H1 (cell line): ENCODE measurements at places on chromosomes 4 and X. TPM values are rescaled to one million over a fixed set of nuclear protein-coding genes. Genes with fewer than 3 reads are reported as not detected.
A peak's percentile ranks its signal among the peaks of the same experiment; 100 is the strongest.

Gene CT45A9
- not detected in 2 replicates for total RNA-seq

Gene COL25A1
- 4.5 and 8.3 TPM in 2 replicates for total RNA-seq

Gene BLOC1S4
- 19.1 and 20.5 TPM in 2 replicates for total RNA-seq

Gene IL1RAPL1
- total RNA-seq = 0.29 and 0.35 TPM in 2 replicates

Gene XAGE1A
- not detected in 2 replicates for total RNA-seq

Gene PNMA6A
- total RNA-seq = 5.7 and 6.0 TPM in 2 replicates

DNA sequence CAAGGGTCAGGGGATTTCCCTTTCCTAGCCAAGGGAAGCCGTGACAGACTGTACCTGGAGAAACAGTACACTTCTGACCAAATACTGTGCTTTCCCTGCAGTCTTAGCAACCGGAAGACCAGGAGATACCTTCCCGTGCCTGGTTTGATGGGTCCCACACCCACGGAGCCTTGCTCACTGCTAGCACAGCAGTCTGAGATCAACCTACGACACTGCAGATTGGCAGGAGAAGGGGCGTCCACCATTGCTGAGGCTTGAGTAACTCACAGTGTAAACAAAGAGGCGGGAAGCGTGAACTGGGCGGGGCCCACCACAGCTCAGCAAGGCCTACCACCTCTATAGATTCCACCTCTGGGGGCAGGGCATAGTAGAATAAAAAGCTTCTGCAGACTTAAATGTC, 48.7 kb upstream of the SRD5A3 start:
- DNase-seq = no peak

DNA sequence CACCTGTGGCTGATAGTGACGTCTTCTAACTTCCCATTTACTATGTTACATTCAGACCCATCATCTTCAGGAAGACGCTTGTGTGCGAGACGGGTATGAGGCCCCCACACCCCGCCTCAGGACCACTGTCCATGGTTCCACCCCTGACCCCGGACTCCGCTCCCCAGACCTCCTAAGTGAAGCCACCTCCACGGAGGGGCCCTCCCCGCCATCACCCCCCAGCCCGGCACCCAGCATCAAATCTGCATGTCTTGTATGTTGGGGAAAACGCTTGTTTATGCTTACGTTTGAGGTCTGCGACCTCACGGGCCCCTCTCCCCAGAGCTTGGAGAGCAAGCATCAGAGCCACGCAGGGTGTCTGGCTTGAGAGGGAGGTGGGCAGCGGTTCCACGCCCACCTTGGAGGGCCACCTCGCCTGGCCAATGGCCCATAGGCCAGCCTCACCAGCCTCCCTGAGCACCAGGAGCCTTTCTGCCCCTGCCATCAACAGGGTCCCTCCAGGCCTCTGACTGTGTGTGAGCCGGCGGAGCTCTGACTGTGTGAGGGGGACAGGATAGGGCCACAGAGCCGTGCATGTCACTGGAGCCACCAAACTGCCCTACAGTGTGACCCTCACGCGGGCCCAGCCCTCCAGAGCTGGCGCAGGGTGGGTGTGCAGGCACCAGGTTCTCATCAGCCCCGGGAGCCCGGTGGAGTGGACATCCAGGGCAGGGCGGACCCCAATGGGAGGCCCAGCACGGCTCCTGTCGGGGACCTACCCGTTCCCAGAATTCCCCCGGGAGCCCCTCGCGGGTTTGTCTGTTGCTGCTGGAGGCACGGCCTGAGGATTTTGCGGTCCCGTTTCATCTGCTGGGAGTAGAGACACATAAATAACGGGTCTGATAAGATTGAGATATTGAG, 88.4 kb upstream of the NKX1-1 start:
- DNase-seq = no peak

DNA sequence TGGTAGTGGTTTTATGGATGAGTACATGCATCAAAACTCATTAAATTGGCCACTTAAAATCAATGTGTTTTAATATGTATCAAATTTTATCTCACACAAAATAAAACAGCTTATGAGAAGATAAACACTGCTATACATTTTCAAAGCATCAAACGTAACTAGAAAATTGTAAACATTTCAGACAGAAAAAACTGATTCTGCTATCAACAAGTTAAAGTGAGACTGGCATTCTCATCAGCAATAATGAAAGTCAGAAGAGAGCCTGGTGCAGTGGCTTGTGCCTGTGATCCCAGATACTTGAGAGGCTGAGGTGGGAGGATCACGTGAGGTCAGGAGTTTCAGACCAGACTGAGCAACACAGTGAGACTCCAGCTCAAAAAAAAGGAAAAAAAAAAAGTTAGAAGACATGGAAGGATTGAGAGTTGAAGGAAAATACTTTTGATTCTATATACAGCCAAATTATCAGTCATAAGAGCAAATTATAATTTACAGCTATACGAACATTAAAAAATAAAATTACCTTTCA, 2.9 kb downstream of the TBCK start:
- DNase-seq = no peak

DNA sequence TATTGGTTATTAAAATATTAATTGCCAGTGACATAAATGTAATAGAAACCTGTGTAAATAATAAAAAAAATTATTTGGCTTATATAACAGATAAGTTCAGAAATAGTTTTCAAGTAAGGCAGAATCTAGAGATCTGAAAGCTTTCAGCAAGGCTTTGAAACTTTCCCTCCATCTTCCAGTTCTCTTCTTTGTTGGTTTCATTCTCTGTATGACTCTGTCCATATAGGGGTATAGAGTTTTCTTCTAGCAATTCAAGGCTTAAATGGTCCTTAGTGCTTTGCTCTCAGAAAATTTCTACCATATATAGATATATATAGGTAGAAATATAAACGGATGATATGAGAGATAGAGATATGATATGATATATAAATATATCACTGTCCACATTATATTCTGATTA, 160.5 kb upstream of the GABRA2 start:
- DNase-seq = no peak

- peak; percentile 58 for DNase-seq
Measured at GRCh38 chrX:53190363-53190960, 34.5 kb downstream of the KDM5C start.

DNA sequence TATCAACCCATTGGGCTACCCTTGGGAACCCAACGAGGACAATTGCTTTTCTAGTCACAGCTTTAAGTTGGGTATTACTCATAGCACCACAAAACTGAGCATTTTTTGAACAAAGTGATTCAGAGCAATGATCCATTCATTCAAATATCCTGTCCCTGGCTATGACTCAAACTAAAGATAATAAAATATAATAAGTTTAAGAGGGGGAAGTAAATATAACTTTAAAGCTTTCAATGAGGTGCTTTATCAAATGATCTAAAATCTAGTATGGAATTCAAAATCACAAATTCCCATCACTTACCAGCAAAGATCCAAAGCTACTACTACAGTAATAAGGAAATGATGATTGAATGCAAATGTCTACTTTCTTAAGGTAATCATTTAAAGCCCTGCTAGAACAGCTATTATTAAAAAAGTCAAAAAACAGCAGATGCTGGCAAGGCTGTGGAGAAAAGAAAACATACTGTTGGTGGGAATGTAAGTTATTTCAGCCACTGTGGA, 39.8 kb upstream of the S100G start:
- DNase-seq = no peak

DNA sequence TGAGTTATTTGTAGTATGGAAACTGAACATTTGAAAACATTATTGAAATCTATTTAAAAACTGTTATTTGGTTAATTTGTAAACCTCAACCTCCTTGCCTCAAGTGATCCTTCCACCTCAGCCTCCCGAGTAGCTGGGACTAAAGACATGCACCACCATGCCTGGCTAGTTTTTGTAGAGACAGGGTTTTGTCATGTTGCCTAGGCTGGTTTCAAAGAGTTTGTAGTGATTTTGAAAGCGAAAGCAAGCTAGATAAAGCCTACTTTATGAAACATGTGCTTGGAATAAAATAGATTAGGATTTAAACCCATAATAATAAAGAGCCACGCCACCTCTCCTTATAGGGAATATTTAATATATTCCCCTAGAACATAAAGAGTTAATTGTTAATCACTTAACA, 23.5 kb downstream of the ARSJ start:
- DNase-seq = no peak

- no peak for DNase-seq
Measured at GRCh38 chr4:48307528-48307927, 33.8 kb upstream of the SLAIN2 start.

DNA sequence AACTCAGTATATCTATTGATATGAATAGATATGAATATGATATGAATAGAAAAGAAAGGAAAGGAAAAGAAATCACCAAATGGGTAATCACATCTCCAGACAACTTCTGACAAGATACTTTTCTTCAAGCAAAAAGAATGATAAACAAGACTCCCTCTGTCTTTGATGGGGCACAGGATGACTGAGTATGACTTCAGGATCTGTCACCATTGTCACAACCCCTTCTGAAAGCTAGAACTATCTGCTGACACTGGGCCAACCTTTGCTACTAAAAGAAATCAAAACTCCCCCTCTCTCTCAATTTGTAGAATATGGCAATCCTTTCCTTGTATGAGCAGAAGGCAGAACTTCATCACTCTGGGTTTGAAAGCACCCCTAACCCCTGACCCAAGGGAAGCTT, 267.2 kb upstream of the RASGEF1B start:
- DNase-seq = no peak

DNA sequence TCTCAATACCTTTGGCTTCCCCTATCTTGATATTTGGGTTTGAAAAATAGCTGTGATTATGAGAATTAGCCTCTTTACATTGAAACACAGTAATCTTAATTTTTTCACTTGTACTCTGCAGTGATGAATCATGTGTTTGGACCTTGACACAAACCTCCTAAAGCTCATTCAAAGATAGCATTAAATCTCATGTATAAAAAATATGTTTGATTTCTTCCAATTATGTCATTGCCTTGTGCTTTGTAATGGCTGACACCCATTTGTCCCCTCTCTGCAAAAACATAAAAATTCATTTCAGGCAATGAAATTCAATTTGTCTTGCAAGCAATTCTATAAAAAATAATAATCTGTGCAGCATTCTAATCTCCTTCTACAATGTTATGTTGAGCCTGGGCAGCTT, 422.4 kb upstream of the BOD1L1 start:
- DNase-seq = no peak

- no peak for DNase-seq
Measured at GRCh38 chr4:141884070-141884469, 247.7 kb downstream of the IL15 start.

GRCh38 chr4:154503598-154503997, 12.0 kb upstream of the DCHS2 start:
- DNase-seq = no peak

DNA sequence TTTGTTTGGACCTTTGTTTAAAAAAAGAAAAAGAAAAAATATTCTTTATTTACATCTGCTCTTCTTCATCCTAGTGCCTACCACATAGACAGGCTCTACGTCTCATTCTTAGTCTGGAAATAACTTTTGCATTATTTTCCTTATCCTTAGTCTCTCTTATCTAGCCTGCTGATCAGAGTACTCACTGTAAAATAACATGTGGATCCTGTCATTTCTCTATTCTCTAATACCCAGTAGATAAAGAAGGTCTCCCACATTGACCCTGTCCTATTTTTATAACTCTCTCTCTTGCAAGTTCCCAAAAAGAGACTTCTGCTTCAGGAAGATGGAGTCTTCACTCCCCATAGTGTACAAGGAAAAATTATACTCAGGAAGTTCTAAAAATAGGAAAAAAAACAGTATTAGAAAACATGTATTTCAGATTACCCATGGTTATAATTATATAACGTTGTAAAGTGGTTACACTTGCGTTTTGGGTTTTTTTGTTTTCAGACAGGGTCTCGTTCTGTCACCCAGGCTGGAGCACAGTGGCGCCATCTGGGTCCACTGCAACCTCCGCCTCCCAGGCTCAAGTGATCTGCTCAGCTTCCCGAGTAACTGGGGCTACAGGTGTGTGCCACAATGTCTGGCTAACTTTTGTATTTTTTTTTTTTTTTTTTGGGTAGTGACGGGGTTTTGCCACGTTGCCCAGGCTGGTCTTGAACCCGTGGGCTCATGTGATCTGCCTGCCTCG, 23.8 kb downstream of the ZFX start:
- no peak for DNase-seq

DNA sequence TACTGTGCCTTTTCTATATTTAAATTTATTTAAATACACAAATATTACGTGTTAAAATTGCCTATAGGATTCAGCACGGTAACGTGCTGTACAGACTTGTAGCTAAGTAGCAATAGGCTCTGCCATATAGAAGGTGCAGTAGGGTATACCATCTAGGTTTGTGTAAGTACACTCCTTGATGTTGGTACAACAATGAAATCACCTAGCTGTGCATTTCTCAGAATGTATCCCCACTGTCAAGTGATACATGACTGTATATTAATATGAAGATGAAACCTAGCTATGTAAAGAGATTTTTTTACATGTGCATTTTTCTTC, 431.2 kb downstream of the KCTD8 start:
- no peak for DNase-seq

- DNase-seq = no peak
Measured at GRCh38 chr4:168646001-168646768, 149.3 kb downstream of the PALLD start.

DNA sequence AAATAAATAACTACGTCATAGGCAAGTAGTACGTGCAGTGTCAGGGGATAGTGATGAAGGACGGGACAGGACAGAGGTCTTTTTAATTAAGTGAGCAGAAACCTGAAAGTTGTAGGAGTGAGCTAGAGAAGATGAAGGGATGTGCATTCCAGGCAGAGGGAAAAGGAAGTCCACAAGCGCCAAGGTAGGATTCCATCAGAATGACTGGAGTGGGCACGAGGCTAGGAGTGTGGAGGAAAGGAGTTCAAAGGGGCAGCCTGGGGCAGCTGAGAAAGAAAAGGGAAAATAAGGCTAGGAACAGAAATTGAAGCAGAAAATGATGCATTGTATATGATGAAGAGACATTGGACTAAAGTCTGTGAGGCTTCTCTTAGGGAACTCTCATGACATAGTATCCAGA, 192.2 kb upstream of the TLL1 start:
- no peak for DNase-seq

DNA sequence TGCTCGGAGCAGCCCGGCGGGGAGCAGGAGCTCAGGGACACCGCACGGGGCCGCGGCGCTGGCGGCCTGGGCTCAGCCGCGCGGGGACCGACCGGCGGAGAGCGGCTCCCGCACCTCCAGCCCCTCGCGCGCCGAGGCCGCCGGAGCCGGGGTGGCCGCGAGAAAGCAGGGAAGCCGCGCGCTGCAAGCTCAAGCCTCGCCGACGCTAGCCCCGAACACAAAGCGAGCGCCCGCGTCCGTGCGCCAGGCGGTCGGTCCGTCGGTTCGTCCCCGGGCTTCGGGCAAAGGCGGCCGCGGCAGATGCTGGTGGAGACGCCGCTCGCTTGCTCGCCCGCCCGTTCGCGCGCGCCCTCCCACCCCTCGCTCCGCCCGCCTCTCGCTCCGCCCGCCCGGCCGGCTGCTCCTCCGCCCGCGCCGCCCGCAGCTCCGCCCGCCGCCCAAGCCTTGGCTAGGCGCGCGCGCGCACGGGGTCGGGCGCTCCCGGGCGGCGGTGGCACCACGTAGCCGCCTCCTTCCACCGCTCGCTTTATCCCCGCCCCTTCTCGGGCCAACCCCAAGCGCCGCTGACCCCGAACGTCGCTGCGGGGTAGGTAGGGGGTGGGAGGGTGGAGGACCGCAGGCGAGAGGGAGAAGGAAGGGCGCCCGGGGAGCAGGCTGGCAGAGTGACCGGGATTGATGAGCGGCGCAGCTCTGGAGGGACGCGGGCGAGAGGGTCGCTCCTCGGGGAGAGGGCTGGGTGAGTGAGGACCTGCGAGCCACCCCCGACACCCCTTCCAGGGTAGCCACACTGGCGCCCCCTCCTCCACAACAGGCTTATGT, at the start of gene TSPAN5:
Gene TSPAN5 (minus strand): TSS at position 325 of the 819 bp plus-strand sequence.
- DNase-seq = peak; percentile 82
